ENCODE measurements at places on chromosomes 2 and 18.

DNA sequence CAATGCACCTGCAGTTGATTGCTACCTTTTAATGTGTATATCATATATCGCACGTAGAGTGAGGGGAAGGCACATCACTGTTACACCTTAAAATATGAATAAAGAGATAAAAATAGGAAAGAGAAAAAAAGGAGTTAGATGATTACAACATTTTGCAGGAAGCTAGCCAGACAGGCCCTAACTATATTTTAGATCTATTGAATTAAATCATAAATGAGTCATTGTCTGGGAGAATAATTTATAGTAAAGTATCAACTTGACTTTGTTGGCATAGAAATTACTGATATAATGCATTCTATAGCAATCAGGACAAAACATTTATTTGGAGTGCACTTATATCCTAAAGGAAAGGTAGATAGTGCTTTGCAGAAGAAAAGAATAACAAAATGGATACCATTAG lies 384.9 kb upstream of the NXPH2 start:
- DNase-seq: no peak

DNA sequence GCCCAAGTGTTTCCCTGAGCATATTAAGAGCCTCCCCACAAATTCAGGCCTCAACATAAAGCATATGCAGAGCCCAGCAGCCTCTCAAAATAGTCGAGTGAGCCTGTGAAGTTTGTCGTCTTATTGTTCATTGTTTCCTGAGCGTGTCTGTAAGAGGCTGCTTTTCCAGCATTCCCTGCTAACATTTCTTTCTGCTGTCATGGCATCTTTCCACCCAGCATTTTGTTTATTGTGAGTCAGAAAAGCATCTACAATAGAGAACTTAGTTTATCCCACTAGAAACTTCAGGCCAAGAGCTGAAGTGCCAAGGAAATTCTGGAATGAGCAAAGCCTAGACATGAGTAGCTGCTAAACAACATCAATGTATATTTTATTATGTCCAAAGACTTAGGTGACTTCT lies 46.3 kb upstream of the STAM2 start:
- no peak for DNase-seq

GRCh38 chr2:181523756-181524155 lies 66.6 kb downstream of the ITGA4 start:
- no peak for DNase-seq

DNA sequence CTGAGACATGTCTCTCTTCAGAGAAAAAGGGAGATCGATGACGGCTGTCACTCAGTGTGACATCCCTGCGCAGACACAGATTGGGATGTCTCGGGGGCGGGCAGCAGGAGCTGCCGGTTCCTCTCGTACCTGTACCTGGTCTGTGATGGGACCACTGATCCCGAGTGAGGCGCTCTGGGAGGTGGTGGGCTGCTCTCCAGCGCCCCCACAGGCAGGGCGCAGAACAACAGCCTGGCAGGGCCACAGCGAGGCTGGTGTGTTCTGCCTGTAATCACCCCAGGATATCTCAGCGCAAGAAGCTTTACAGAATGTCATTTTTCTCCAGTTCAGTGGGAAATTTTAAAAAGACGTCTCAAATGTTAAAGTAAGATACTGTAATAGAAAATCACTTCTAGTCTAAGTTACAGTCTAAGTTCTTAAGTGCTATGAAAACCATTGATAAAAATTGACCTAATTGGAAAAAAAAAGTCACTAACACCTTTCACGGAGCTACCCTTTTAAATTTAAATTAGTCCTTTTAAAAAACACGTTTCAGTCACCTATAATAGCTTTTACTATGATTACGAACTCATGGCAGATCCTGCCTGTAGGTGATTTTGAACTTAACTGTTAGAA lies 189.8 kb downstream of the SNTG2 start:
- DNase-seq: no peak

DNA sequence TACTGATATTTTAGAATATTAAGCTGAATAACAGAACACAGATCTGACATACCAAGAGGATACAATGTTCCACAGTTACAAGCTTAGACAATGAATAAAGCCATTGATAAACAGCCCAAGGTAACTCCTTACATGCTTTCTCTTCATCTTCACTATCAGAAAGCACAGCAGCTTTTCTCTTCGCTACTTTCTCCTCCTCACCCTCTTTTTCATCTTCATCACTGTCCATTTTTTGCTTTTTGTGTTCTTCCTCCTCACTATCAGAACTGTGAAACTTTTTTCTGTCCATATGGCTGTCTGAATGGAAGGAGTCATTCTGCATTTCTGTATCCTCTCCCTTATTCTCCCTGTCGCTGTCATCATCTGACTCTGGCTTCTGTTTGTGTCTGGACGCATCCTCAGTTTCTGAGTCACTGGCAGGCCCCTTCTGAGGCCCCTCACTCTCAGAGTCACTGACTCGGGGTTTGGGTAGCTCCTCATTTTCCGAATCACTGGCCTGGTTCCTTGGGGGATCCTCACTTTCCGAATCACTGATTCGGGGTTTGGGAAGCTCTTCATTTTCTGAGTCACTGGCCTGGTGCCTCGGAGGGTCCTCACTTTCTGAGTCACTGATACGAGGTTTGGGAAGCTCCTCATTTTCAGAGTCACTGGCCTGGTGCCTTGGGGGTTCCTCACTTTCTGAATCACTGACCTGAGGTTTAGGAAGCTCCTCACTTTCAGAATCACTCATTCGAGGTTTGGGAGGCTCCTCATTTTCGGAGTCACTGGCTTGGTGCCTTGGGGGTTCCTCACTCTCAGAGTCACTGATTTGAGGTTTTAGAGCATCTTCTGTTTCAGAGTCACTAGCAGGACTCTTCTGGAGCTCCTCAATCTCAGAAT lies 21.5 kb downstream of the IWS1 start:
- DNase-seq: no peak

GRCh38 chr2:148932536-148932935 lies 57.5 kb downstream of the KIF5C start:
- no peak for DNase-seq

DNA sequence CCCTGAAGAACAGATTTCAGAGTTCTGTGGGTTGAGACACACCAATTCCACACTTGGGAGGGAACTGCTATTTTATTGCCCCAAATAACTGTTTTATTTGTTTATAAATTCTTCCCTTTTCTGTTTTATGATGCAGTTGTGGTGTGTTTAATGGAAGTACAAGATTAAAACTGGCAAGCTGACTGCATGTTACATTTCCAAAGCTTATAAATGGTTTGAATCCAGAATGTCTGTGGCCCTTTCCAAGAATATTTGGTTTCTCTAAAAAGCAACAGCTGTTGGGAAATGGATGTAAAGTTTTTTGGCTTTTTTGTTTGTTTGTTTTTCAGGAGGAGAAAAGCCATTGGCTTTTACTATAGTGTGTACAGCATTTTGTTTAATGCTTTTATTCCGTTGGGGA lies 234.5 kb downstream of the MTX2 start:
- no peak for DNase-seq

DNA sequence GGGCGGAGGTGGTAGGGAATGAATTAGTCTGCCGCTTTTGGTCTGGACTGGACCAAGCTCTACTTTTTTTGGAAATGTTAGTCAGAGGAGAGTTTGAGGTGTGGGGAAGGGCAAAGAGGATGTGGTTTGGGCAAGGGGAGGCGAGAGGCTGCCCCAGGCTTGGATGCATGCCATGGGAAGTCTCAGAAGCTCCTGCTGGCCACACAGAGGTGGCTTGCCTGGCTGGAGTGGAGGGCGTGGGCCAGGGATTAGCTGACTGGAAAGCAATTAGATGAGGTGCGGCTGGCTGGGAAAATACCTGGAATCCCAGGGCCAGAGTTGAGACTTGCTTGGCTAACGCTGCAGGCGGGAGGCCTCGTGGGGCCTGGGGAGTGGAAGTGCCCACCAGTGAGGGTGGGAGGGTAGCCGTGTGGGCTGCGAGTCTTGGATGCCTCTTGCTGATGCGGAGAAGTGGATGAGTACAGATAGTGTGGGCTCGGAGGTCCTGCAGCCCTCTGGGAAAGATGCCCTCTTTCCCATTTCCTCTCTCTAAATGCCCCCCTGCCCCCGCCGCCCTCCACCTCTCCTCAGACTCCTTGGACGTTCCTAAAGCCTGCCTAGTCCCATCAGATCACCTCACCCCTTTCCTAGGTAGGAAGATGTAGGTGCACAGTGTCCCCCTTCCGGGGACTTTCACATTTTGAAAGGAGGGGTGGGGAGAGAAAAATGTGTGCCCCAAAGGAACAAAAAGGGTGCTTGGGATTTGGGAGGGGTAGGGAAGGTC lies 117.6 kb downstream of the SMAD7 start:
- DNase-seq: peak; percentile 74

DNA sequence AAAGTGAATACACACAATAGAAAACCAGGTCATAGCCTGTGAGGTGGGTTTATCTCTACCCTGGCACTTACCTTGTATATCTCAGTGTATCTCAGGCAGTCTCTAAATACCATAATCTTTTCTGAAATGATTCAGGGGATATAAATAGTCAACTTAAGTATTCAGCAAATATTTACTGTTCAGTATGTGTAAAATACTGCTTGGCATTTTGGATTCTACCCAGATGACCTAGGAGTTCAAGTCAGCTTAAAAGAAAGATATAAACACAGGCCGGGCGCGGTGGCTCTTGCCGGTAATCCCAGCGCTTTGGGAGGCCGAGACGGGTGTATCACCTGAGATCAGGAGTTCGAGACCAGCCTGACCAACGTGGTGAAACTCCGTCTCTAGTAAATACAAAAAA lies 23.8 kb downstream of the GRHL1 start:
- DNase-seq: no peak

GRCh38 chr2:74602586-74603281 lies 45.4 kb downstream of the M1AP start:
- no peak for DNase-seq

- no peak for DNase-seq
Observed at GRCh38 chr2:109432421-109432820, 181.3 kb downstream of the SEPTIN10 start.

DNA sequence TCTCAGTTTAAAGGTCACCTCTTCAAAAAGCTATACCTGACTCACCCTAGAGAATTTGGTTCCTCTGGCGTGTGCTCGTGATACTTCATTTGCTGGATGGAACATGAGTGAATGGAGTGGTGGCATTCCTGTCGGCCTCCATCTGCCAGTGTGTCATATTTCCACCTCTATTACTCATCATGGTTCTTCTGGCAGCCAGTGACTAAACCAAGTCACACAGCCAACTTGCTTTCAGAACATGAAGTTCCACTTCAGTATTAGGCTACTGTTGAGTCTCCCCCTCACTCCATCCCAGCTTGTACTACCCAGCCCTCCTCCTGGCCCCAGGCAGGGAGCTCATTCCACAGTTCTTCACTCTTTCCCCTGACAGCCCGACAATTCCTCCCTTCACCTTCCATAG lies 169.8 kb downstream of the MREG start:
- DNase-seq: no peak

GRCh38 chr2:206890926-206891325 lies 48.4 kb upstream of the CPO start:
- DNase-seq: no peak

- DNase-seq: no peak
Observed at GRCh38 chr18:78151234-78151633, 828.4 kb upstream of the SALL3 start.

DNA sequence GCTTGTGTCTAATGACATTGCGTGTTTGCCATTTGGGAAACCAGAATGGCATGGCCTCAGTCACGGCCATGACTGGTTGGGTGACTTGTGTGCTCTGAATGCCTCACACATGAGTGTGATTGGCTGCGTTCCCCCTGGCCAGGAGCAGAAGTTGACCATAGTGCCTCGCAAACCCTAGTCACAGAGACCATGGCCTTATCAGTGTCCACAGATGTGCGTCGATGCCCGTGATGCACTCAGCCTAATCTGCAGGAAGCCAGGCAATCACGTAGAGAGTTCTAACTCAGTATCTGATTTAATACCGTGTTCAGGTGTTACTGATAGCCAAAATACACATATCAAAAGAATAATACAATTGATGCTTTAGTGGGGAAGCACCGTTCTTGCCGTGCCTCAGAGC lies 64.0 kb downstream of the BOLA3 start:
- DNase-seq: no peak

- no peak for DNase-seq
Observed at GRCh38 chr2:111208639-111209038, 87.9 kb downstream of the BCL2L11 start.

- DNase-seq: no peak
Observed at GRCh38 chr2:42239811-42240210, 70.7 kb downstream of the EML4 start.

- DNase-seq: no peak
Observed at GRCh38 chr2:241298673-241299072, 16.8 kb downstream of the HDLBP start.

DNA sequence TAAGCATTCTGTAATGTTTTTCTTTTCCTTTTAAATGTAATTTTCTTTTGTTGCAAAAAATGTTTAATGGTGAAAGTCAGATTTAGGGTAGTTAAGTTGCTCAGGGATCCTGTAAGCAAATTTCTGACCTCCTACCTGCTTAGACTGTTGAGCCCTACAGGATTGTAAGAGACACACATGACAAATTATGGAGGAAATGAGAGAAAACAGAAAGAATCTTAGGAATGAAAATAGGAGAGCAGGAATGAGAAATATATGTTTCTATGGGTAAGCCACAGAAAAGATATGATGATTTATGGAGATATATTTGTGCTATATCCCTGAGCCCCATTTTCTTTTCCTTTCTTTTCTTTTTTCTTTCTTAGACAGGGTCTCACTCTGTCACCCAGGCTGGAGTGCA lies 28.3 kb downstream of the CYBRD1 start:
- DNase-seq: no peak

GRCh38 chr2:86037141-86037794 lies 68.4 kb downstream of the POLR1A start:
- peak; percentile 49 for DNase-seq

DNA sequence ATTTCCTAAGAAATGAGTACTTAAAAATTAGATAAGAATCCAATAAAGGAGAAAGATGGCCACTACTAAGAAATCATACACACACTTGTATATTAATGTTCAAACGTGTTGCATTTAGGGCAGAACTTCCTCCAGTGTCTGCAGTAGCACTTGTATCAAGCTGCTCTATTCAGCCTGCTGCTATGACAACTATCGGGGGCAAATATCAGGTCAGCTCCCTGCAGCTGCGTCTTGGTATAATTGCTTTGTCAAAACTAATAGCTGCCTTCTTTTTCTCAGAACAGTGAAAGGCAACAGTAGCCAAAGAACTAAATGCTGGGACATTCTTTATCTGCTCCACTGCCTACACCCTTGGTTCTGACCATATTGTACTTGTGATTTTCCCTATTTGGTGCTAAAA lies 300.7 kb downstream of the NOL4 start:
- DNase-seq: no peak

DNA sequence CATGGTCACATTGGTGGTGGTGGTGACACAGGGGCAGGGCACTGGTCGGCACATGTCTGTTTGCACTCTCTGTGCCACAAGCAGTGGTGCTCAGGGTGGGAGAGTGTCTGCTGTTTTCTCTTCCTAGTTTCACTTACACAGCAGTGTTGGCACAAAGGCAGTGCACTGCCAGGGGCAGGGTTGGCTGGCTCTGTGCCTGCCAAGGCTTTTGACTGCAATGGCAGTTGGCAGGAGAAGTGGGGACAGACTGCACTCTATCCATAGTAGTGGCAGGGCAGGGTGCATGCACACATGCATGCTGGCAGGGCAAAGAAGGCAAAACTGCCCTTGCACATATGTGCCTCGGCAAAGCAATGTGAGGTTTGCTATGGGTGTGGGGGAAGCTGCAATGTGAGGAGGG lies 635.9 kb downstream of the SUCLG1 start:
- DNase-seq: no peak

- DNase-seq: no peak
Observed at GRCh38 chr2:151525821-151526373, 116.2 kb downstream of the RIF1 start.

GRCh38 chr2:23301136-23301535 lies 83.8 kb upstream of the KLHL29 start:
- DNase-seq: no peak

Measured in transverse colon (tissue), 4 donors.